Panc1 (cell line): ENCODE measurements at places on chromosomes 1 and 21. TPM values are rescaled to one million over a fixed set of nuclear protein-coding genes. Genes with fewer than 3 reads are reported as not detected.

Gene RASSF5
- total RNA-seq: 1.6 TPM

Gene LCA5L
- total RNA-seq: 0.87 TPM

Gene PTPRC
- total RNA-seq: 1.4 TPM

Gene CHIA
- total RNA-seq: not detected

Gene MPL
- not detected for total RNA-seq

Gene TEDDM1
- not detected for total RNA-seq

Gene RGSL1
- not detected for total RNA-seq

Gene KCNAB2
- total RNA-seq: 27.6 TPM

Gene LEMD1
- total RNA-seq: not detected

Gene SPRR4
- not detected for total RNA-seq

Gene SPOCD1
- 0.54 TPM for total RNA-seq

Gene CFHR3
- total RNA-seq: not detected

Gene DNASE2B
- total RNA-seq: not detected

Gene FMO5
- total RNA-seq: 0.57 TPM

- no peak for DNase-seq
Observed at GRCh38 chr1:197042676-197043341, 24.3 kb downstream of the F13B start.

GRCh38 chr1:82260666-82261065 lies 459.9 kb downstream of the ADGRL2 start:
- no peak for DNase-seq

- no peak for DNase-seq
Observed at GRCh38 chr1:28954126-28954726, 39.9 kb downstream of the EPB41 start.

DNA sequence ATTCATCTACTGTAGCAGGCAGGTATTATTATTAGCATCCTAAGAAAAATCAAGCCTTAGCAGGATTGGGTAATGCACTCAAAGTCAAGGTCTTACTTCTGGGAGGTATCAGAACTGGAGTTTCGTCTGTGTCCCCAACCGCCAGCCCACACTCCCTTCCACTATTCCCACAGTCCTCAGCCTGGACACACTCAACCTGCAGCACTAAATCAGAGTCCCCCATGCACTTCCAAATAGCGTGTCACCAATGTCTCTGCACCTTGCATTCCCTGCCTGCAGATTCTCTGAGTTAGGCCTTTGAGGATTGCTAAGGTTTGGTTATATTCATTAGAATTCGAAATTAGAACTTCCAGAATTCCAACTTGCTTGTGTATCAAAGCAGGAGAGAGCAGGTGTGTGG lies 3.9 kb downstream of the LYPD8 start:
- DNase-seq: no peak

DNA sequence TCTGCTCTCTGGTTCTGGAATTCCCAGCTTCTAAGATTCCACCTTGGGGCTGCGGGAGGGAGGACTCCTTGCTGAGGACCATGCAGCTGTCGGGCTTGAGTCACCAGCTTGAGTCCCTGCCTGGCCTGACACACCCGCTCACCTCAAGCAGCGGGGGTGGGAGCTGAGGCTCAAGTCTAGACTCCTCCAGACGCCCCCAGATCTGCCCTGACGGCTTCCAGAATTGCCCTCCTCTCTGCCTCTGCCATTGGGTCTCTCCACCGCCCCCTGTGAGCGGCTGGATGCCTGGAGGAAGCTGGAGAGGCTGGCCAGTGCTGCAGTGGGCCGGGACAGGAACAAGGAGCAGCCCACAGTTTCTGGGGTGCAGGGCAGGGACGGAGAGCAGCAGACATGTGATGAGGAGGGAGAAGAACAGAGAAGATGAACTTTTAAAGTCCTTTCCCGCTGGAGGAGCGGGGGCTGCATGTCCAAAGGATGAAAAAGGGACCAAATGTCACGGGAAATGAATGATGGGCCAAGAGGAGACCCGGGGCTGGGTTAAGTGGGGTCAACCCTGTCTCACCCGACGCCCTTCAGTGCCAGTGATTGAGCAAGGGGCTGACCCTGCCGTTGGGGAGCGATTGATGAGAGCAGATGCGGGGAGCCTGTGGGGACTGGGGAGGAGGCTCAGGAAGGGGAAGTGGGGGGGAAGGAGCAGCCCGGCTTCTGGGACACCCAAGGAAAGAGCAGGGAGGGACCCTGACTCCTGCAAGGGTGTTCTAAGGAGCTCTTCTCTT lies 13.5 kb downstream of the CRABP2 start:
- DNase-seq: no peak

- DNase-seq: no peak
Observed at GRCh38 chr21:45017039-45017960, 57.1 kb upstream of the ADARB1 start.

GRCh38 chr1:115129071-115129640 lies 39.9 kb upstream of the TSPAN2 start:
- DNase-seq: no peak

DNA sequence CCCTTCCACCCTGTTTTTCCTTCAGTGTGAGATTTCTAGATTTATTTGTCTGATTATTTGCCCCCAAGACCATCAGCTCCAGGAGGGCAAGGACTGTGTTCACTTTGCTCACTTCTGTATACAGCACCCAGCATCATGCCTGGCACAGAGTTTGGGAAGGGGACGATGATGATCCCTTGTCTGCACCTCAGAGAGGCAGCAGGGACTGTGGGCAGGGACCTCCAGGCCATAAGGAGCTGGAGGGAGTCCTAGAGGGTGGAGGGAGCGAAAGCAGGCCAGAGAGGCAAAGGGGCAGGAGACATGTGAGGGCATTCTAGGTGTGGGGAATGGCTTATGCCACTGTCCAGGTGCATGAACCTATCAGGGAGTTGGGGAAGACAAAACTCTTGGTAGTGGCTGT lies 32.8 kb downstream of the H3-3A start:
- DNase-seq: no peak

- DNase-seq: no peak
Observed at GRCh38 chr1:108071601-108072000, 106.6 kb upstream of the VAV3 start.

DNA sequence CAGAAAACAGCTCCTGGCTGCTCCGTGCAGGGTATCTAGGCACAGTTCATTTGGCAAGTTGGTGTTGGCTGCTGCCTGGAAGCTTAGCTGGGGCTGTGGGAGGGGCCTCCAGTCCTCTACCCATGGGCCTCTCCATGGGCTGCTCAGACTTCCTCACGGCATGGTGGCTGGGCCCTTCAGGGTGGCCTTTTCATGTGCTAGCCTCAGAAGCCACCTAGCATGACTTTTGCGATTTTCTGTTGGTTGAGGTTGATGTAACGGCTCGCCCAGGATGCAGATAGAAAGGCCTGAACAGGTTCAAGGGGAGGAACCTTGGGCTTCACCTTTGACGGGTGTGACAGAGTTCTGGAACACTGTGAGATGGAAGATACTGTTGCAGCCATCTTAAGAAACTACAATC lies 25.8 kb upstream of the LHX4 start:
- no peak for DNase-seq

DNA sequence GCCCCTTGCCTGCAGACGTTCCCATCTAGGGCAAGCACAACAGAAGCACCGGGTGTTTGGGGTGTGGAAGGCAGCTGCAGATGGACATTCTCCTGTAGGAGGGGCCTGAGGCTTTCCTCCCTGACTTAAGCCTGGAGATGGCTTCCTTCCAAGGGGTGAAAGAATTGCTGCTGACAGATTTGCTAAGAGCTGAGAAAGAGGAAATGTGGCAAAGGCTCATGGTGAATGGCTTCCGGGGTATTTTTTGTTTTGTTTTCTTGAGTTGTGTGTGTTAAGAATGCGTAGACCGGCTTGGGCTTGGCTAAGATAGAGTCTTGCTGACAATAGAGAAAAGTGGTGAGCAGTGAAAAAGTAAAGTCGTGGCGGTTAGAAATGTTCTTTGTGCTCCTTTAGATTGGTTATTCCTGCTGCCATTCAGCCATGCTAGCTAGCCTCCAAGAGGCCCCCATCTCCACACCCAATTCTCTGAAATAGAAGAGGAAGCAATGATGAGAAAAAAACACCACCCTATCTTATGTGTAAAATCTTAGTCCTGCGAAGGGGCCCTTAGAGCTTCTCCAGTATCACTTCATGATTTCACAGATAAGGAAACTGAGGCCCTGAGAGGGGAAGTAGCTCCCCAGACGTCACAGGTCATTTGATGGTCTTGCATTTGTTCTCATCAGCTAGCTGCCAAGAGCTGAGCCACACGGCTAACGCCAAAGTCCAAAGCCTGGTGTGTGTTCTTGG lies 36.9 kb downstream of the EIF2D start:
- no peak for DNase-seq

GRCh38 chr21:37164742-37165141 lies 91.7 kb downstream of the TTC3 start:
- no peak for DNase-seq

DNA sequence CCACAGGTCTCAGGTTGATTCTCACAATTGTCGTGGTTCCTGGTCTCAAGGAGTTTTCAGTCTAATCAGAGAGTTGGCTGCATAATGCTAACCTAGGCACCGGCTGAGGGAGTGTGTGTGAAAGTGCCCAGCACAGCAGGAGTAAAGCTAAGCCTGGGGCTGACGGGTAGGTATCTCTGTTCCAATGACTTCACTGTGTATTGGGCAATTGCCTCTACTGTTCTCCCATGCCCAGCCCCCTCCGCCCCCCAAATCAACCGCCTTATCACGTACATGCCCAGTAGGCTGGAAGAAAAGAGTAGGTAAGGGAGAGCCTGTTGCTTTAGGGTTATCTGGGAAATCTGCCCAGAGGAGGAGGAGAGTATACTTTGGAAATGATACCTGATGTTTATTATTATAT lies 54.7 kb downstream of the MRPS6 start:
- no peak for DNase-seq

DNA sequence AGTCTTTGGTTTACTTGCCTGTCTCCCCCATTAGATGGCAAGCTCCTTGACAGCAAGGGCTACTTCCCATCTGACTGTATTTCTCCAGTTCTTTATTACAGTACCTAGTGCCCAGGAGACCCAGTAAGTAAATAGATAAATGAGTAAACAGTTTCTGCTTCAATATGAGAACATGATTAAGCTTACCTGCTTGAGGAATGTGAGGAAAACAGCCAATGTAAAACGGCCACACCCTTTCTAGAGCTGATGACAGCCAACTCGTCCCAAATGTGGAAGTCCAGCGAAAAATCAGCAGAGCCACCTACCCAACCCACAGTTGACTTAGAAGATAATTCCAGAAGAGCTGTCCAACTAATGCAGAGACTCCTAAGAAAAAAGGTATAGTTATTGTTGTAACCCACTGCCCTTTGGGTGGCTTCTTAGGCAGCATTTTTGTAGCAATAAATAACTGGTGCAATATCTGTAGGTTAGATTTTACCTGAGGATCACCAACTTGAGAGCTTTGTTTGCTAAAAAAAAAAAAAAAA lies 6.5 kb upstream of the DR1 start:
- no peak for DNase-seq

DNA sequence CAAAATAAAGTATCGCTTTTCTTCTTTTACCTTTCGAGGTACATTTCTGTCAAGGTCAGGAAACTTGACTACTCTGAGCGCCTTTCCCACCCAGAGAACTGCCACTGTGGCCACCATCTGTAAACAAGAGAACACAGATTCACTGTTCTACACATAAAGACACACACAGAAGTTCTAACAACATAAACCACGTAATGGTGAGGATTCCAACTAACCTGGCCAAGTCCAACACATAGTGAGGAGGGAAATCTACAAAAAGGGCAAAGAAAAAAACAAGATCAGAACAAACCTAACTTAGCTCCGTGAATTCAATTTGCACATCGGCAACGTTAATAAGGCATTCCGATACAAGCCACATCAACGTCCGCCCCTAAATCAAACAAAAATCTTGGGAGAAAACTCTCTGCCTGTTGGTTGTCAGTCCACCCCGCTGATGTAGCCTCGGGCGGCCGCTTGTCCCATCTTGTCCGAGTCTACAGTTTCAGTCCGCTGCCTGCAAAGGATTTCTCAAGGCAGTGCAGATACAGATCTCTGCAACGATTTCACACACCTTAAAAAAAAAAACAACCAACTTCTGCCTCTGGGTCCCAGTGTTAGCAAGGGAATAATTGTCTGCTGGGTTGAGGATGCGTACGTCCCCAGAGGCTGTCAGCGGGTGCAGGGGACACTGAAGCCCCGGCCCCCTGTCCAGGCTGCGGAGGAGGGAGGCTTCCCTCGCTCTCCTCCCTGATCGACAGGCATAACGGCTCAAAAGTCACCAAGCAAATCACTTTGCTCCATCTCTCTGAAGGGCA lies 1.0 kb downstream of the SLC35D1 start:
- no peak for DNase-seq

DNA sequence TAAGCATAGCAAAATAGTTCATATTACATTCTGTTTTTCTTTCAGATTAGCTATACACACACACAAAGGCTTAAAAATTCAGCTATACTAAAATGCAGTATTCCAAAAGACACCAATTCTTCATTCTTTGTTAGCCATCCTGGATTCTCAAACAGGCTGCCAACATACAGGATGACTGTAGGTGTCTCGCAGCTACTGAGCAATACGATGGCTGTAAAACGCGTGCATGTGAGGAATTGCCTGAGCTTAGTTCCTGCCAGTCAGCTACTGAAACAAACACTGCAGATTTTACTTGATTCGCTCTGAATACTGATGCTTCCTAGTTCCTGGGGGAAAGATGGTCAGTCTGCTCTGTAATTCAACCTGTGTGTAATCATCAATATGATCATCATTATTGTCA lies 24.7 kb upstream of the HMGN1 start:
- no peak for DNase-seq

DNA sequence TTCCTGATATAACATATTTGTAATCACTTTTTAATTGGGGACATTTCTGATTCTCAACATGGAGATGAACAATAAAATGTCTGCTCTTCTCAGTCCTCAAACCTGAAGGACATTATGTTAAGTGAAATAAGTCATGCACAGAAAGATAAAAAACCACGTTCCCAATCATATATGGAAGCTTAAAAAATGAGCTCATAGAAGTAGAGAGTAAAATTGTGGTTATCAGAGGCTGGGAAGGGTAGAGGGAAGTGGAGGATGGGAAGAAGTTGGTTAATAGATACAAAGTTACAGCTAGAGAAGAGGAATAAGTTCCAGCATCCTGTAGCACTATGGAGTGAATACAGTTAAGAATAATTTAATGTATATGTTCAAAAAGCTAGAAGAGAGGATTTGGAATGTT lies 1.5 kb upstream of the CD48 start:
- no peak for DNase-seq

DNA sequence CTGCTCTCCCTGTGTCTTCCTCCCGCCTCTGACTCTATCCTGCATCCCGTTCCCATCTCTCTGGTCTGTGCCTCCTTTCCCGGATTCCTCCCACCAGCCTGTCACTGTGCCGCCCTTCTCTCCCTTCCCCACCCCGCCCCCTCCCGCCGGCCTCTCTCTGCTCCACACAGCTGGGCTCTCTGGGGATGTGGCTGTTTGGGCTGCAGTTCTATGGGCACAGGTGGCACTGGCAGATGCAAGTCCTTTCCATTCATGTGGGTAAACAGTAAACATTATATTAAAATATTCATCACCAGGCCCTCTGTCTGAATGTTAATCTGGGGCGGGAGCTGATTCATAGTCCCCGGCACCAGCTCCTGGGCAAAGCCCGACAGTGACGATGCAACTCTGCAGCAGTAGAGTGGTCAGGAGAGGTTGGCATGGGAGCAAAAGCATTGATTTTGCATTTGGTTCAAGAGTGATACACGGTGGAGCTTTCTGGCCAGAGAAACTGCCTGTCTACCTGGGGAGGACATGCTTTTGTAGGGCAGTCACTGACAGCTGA lies 249.3 kb downstream of the TNR start:
- no peak for DNase-seq
